Right kidney (tissue), 9 donors: ENCODE measurements at places on chromosomes 5 and 9.

GRCh38 chr5:28967848-28968247, 1929.5 kb upstream of the CDH9 start:
- DNase-seq, result no peak

- no peak for DNase-seq
Observed at GRCh38 chr5:146047396-146047795, 58.0 kb downstream of the PLAC8L1 start.

DNA sequence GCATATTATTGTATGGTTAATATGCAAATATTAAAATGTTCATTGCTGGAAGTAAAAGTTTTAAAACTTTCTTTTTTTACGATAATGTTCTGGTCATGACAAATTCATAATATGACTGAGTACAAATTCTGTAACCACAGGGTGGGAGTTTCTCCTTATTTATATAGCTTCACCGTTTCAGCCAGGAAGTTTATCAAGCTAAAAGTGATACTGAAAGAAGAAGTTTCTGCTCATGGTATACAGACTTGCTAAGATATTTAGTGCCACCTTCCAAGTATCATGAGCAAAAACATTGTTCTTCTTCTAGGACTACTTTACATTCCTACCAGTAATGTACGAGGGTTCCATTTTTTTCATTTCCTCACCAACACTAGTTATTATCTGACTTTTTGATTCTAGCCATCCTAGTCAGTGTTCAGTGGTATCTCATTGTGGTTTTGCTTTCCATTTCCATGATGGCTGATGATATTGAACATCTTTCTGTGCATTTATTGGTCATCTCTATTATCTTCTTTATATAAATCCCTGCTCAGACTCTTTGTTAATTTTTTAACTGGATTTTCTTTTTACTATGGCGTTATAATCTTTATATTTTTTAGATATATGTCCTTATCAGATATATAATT, 94.2 kb upstream of the PRRC1 start:
- DNase-seq, result no peak

GRCh38 chr5:148393390-148393741, 9.6 kb downstream of the FBXO38 start:
- DNase-seq, result no peak

DNA sequence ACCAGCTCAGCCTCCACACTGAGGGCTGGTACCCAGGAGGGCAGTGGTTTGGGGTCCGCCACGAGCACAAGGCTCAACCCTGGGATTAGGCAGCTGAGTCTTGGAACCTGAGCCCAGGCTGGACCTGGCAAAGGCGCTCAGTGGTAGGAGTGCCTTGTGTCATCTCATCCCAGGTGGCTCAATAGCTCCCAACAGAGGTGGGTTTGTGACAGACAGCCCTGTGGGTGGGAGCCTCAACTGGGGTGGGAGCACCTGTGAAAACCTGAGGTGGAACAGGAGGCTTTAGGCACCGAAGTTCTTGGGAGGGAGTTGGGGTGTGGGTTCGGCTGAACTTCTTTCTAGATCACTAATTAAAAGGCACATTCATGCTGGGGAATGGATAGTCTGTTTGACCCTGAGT, 35.2 kb upstream of the SMU1 start:
- no peak for DNase-seq

DNA sequence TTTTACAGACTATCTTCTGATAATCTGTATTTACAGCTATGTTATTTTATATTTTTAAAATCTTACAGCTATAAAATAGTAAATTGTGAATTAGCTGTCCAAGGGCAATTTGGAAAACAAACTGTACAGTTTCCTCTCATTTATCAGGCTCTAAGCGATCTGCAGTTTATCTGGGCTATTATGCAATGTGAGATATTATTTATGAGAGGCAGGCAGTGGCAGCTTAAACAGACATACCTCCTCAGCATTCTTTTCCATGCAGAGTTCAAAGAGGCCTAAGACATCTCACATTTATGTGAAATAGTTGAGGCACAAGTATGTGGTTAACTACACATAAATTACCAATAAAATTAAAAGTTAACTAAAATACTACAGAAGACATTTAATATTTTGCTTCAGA, 10.2 kb downstream of the NIPSNAP3B start:
- no peak for DNase-seq

DNA sequence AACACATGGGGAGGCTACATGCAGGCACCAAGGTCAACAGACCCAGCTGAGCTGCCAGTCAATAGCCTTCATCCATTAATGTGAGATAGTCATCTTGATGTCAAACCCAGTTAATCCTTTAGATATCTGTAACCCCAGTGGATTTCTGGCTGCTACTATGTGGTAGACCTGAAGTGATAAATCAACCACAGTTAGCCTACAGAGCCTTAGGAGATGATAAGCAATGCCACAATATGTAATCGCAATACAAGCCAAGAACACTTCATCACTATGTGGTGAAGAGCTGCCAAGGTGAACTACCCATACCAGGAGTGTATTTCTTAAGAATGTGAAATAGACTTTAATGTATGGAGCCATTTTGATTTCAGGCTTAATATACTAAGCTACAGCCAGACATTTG, 1175.5 kb downstream of the DTWD2 start:
- DNase-seq, result no peak

DNA sequence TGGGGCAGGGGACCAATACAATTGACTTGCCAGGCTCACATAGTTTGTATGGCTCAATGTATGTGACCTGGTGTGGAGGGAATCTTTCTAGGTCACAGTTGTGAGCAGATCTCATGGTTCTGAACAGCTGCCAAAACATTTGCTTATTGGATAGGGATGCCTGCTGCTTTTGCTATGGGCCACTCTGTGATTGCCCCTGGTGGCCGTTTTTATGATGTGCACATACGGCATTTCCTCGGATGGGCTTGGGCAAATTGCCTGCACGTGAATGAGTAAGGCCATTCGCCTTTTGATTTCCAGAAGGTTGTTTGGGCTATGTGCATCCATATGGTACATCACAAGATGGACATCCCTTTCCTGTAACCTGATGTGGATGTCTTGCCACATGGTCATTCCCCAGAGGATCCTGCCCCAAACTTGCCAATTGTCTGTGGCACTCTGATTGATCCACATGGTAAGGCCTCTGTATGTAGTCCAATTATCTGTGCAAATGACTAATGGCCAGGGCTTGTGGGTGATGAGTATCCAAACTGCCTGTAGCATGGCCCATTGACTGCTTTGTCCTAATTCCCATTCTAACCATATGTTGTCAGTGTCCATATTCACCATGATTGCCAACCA, 10.7 kb upstream of the SLC22A4 start:
- DNase-seq, result no peak

DNA sequence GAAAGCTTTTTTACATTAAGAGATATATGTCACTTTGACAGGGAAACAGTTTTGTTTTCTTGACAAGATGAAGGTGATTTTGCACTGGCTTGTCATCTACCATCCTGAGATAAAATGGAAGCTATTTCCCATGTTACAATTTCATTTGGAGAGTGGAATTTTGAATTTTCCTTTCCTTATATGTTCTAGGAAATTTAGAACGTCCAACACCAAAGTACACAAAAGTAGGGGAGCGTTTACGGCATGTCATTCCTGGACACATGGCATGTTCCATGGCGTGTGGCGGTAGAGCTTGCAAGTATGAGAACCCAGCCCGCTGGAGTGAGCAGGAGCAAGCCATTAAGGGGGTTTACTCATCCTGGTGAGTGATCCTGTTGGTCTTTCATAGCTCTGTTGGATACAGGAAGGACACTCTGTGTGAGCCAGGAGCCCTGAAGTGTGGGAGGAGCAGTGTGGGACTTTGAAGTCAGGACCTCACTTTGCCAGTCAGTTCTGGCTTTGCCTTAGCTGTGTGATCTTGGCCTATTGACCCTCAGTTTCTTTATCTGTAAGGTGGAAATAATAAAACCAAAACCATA, 887 bp downstream of the PTPDC1 start:
- DNase-seq, result no peak

- DNase-seq, result no peak
Observed at GRCh38 chr5:65474130-65474711, 7.5 kb downstream of the ADAMTS6 start.

DNA sequence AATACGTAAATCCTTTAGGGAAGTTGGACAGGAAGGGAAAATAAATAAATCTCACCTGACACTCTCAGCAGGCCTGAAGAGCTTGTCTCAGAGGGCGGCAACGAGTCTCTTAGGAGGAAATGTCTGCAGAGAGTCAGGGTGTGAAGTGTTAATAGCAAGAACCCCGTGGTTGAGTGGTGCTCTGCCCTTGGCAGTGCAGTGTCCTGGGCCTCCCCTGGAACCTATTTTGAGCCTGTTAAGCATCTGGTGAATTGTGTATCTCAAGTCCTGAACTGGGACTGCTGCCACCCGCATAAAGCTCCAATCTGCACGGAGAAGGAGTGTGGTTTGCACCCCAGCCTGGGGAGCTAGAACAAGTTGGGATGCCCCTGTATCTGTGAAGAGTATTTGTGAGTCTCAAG, 211.8 kb downstream of the GOLPH3 start:
- no peak for DNase-seq

GRCh38 chr5:56314529-56314928, 81.4 kb upstream of the ANKRD55 start:
- no peak for DNase-seq
